ENCODE measurements at places on chromosomes 2 and 18.
A peak's percentile ranks its signal among the peaks of the same experiment; 100 is the strongest.

- no peak for DNase-seq
Observed at GRCh38 chr2:112021781-112022231, 33.3 kb upstream of the TMEM87B start.

DNA sequence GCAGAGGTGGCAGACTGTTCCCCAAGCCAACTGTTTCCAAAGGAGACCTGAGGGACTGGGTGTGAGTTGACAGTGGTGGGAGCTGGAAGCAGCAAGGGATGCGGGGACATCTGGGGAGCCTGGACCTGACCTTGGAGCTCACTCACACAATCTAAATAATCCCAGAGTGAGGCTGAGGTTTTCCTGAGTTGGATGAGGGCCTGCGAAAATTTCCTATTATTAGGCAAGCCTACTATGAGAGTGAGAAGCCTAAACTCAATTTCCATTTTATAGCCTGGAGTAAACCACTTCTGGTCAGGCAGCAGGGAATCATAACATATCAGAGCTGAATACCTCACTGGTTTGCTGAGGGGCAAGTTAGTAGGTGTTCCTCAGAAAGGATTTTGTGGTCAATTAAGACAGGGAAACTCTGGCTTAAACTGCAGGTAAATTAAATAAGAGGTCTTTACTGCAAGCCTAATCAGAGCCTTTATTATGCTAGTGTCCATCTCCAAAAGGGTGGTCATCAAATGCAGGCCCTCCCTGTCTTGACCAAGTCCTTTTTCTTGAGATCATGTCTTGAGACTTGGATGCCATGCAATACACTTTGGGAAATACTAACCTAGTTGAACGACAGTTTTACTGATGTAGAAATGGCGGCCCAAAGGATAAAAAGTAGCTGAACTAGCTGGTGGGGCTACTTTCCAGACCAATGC is 1.7 kb upstream of the COX5B start:
- DNase-seq: no peak

DNA sequence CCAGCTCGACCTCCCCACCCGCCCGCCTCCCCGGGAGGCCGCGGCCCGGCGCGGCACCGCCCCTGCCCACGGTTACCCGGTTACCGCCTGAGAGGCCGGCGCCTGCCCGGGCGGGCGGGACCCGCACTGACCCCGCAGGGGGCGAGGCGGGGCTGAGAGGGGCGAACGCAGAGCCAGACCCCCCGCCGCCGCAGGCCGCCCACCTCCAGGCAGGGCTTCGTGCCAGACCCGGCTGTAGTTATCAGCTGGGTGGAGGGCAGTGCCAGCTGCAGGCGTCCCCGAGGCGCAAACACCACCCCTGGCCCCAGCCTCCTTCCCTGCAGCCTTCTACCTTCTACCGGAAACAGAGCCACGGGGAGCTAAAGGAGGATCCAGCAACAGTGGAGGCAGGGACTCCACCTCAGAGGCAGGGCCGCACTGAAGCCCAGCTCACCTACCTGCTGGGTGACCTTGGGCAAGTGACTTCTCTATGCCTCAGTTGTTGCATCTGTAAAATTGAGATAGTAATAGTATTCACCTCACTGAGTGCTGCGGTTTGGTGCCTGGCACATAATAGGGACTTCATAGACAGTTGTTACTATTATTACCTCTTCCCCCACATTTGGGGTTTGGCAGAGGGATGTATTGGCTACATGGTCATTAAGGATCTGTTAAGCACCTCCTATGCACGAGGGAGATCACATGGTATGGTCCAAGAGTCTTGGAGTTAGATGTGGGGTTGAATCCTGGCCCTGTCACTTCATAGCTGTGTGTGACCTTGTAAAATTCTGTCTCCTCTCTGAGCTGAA is 231.6 kb upstream of the SMAD2 start:
- DNase-seq: no peak

- peak; percentile 39 for DNase-seq
Observed at GRCh38 chr2:3223080-3223923, 154.3 kb downstream of the EIPR1 start.

- DNase-seq: no peak
Observed at GRCh38 chr2:38771632-38772031, 6.4 kb upstream of the GEMIN6 start.

GRCh38 chr2:181348107-181348837 is 108.9 kb upstream of the ITGA4 start:
- no peak for DNase-seq

DNA sequence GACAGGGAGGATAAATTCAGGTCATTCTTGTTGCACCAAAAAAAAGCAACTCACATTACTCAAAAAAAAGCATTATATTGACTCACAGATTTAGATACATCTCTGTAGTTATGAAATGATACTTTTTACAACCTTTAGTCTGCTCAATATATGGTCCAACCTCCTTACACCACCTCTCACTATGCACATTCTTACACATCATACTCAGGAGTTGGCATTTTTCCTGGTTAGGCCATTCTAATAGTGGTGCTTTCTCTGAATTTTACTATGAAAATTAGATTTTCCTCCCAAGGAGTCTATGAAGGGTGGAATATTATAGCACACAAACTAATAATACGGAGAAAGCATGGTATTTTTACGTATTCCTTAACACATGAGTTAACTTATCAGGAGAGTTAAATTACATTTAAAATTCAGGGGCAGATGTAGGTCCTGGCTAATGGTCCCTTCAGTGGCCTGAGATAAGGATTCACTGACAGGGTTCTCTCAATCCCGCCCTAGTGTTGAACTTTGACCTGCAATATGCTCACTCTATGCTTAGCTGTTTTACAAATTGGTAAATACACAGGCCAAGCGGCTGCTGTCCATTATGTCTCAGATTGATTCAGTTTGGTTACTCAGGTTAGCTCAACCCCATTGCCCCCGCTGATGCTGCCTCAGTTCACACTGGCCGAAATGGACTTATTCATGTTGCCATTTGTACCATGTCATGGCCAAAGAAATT is 153.6 kb downstream of the NCKAP5 start:
- DNase-seq: no peak

DNA sequence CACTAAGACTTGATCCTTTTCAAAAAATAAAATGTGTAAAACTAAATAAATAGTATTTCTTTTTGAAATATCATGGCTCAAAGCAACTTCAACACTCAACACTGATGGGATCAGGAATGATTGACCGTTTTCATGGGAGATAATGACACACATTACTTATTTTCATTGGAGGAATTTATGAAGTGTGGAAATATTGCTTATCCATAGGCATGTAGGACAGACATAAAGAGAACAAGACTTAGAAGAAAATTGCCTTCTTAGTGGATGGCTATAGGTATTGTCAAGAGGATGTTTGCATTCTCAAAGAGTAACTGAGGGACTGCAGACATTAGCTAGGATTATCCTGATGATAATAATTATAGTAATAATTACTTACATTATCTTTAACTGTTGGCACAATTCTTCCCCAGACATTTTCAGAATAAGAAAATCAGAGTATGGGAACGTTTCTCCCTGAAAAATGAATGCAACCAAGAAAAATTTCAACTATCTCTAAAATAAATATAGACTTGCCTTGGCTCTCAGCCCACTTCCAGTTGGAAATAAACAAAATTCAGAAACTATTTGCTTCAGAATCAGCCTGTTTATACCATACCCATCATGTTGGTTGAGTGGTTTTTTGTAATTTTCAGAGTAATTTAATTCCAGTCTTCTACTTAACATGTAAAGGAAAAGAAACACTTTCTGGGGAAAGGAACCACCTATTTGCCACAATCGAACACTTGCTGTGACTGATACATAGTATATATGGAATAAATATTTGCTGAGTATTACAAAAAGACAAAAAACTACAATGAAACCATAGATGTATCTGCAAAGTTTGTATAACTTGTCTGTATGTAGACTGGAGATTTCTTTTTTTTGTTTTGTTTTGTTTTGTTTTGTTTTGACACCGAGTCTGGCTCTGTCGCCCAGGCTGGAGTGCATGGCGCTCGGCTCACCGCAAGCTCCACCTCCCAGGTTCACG is 165.7 kb downstream of the TMX3 start:
- DNase-seq: no peak

GRCh38 chr2:147499785-147500184 is 345.0 kb upstream of the ACVR2A start:
- DNase-seq: no peak

GRCh38 chr2:12923907-12924610 is 207.3 kb downstream of the TRIB2 start:
- no peak for DNase-seq

GRCh38 chr18:7584646-7585275 is 17.6 kb downstream of the PTPRM start:
- no peak for DNase-seq

DNA sequence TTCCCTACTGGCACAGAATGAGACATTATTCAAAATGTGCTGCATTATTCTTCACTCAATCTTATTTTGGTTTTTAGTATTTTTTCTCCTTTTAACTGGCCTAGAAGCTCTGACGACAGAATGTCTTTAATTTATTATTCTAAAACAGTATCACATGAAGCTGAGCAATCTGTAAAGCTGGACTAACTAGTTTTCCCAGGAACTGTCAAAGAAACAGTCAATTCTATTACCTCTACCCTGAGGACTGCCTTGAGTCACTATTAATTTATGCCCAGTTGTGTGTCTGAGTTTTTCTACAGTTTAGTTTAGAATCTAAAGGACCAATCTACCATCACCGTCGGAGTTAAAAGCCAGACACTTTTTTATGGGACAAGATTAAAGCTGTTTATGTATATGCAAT is 31.6 kb downstream of the MBD2 start:
- no peak for DNase-seq

GRCh38 chr2:128438091-128438490 is 119.4 kb upstream of the HS6ST1 start:
- no peak for DNase-seq

- no peak for DNase-seq
Observed at GRCh38 chr2:24432121-24432520, 58.9 kb upstream of the NCOA1 start.

GRCh38 chr2:174682007-174682577 is 82.2 kb downstream of the CHRNA1 start:
- DNase-seq: peak; percentile 19

GRCh38 chr2:147538088-147538487 is 306.7 kb upstream of the ACVR2A start:
- DNase-seq: no peak

DNA sequence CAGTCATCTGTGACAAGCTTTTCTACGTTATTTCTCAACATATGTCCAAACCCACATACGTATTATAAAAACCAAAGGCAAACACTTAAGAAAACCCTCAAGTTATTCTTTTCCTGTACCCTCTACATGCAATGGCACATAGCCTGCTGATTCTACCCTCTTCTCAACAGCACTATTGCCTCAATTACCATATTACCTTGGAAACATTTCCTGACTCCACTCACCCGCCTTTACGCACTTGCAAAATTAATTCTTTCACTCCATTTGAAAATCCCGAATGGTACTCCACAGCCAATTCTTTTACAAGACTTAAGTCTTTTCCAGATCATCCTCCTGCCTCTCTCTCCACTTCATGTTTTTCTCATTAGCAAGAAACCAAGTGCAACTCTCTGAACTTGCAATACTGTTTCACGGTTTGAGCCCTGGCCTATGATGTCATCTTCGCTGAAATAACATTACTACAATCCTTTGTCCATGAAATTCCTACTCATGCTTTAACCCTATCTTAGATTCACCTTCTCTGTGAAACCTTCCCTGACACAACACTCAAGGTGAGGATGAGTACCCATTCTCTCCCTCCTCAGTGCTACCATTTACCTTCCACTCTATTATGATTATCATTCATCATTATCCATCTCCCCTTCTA is 29.0 kb downstream of the SESTD1 start:
- no peak for DNase-seq

GRCh38 chr2:31312898-31313297 is 78.9 kb downstream of the EHD3 start:
- DNase-seq: no peak

DNA sequence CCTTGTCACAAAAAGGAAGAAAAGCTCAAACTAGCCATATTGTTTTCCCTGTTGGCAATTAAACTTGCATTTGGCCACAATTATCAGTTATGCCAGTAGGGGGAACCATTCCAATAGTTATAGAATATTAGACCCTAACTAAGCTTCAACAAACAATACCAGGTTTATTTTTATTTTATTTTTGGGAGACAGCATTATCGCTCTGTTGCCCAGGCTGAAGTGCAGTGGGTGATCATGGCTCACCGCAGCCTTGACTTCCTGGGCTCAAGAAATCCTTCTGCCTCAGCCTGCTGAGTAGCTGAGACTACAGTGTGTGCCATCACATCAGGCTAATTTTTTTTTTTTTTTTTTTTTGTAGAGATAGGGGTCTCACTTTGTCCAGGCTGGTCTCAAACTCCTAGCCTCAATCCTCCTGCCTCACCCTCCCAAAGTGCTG is 102.1 kb downstream of the ATAD2B start:
- peak; percentile 3 for DNase-seq

DNA sequence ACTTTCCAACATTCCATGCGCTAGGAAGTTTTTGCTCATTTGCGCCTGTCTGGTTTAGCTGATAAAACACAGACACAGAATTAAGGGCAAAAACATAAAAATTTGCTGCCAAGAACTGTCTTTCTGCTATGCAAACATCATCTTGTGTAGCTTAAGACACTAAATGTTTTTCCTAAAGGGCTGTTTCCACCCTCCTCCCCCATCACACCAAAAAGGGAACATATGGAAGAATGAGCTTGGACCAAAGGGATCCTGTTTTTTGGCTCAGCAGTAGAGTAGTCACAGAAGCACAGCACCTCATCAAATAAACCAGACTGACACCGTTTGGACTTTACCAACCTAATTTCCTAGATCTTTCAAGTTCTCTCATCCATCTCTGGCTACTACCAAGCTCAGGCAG is 210.1 kb downstream of the ZNF521 start:
- no peak for DNase-seq

- DNase-seq: no peak
Observed at GRCh38 chr18:40939656-40940515, 1015.1 kb upstream of the PIK3C3 start.

- no peak for DNase-seq
Observed at GRCh38 chr2:66587216-66587615, 152.3 kb downstream of the MEIS1 start.

DNA sequence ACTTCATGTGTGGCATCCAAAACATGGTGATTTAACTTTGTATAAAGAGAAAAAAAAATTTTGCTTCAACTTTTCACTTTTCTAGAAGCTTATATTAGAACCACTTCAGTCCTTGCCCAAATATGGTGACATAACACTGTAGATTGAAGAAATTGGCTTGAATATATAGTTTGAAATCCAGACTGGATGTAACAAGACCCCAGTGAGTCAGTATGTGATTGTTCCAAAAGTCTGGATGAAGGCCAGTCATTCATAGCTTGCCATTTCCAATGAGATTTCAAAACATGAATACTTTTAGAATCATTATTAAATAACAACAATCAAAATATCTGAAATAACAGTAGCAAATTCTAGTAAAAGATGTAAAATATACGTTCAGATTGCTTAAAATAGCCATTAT is 104.8 kb upstream of the FN1 start:
- DNase-seq: no peak

DNA sequence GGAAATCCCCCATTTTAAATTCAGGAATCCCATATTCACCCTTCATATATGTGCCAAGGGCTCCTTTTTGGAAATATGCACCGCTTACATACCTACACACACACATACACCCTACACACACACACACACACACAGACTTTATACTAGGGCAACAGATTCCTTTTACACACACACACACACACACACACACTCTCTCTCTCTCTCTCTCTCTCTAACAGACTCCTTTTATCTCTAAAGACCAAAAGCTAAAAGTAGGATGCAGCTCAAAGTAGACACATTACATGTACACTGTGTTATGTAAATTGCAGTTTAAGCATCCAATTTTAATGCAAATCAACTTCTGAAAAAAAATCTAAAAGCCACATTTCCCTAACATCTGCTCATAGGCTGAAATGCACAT is 130.9 kb upstream of the CAPN13 start:
- DNase-seq: no peak

Measured in T follicular helper cell (primary cell).